ENCODE measurements at places on chromosomes 4 and X.

DNA sequence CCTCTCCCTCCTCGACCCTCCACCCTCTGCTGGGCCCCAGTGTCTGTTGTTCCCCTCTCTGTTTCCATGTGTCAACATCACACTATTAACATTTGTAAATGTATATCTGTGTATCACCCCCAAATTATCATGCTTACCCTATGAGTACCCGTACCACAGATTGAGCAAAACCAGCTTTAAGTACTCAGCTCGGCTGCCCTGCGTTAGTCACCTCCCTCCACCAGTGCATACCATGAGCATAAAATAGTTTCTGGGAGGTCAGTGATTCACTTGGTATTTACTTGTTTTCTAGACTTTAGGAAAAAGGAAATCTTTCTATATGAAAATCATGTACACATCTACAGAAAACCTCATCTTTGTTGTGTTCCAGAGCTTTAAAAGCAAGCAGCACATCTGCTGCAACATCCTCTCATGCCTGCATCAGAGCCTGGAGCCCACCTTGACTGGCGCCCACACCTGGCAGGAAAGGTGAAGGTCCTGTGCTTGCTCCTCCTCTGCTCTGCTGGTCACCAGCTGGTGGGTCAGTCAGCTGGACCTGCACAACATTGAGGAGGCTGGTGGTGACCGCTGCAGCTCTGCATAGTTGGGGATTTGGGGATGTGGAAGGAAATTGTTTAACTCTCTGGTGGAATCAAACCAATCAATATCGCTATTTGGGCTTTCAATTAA is 214.4 kb upstream of the KLF3 start:
- peak; percentile 51 for DNase-seq

DNA sequence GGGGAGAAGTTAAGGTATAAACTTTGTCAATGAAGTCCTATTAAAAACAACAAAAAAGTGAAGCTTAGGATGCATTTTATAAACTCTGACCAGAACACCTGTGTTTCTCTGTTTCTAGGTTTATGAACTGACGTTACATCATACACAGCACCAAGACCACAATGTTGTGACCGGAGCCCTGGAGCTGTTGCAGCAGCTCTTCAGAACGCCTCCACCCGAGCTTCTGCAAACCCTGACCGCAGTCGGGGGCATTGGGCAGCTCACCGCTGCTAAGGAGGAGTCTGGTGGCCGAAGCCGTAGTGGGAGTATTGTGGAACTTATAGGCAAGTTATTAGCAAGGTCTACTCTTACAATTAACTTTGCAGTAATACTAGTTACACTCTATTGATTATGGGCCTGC is 46.6 kb downstream of the HTT start:
- no peak for DNase-seq

- peak; percentile 20 for DNase-seq
These were observed 35.7 kb downstream of the ACE2 start for GRCh38 chrX:15564981-15565579.

DNA sequence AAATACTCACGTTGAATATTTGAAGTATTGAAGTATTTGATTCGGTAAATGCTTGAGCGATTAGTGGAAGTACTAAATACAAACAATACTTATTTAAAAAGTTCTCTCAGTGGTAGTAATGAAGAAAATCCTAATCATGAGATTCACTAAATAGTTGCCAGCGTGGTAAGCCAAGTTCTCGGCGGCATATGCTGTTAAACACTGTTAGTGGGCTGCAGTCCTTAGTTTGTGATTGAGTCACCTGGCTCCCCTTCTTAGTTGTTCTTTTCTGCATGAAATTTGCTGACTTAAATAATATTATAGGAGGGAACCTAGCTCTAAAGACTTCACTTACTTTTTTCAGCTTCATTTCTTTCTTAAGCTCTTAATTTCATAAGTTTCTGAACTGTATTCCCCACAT is 51.4 kb downstream of the STIM2 start:
- no peak for DNase-seq

DNA sequence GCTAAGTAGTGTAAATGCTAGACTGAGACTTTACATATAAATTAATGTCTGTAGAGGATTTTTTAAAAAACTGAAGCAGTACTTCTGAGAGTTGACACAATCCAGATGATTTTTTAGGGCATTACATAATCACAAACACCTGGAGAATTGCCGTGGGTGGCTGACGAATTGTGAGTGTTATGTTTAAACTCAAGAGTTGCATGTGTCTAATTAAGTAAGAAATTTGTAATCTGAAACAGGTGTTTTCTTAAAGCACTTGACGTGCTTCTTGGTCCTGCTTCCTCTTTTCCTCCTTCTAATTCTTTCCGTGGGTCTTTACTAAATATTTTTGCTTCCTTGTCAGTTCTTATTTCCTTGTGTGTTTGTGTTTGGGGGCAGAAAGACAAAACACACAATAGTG is 27.8 kb downstream of the PIR start:
- no peak for DNase-seq
